Suprapubic skin (tissue), 4 donors: ENCODE measurements at places on chromosomes 1 and 21.

GRCh38 chr1:36913484-36914060 is 120.7 kb downstream of the GRIK3 start:
- DNase-seq = peak; percentile 34

- no peak for DNase-seq
Observed at GRCh38 chr1:67020304-67020703, 33.6 kb downstream of the SLC35D1 start.

GRCh38 chr1:9633493-9633892 is 18.0 kb upstream of the PIK3CD start:
- no peak for DNase-seq

DNA sequence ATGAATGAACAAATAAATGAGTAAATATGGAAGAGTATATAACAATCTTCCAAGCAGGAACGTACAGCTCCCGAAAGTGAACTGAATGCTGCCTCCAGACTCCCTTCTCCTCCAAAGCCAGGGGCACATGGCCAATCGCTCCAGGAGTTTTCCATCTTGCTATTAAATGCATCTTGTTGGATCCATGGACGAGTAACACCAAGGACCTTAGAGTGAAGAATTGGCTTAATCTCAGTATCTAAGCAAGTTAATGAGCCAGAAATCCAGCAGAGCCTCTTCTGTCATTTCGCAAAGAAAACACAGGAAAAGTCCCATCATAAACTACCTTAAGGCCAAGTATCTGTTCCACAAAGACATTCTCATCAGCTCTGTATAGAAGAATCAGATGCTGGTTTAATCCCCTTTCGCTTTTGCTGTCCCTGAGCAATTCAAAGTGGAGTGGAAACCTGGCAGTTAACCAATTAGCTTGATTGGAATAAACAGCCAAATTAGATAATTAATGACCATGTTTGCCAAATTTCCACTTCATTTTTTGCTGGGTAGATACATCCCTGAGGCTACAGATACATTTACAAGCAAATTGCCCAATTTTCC is 116.0 kb downstream of the MIS18A start:
- DNase-seq = no peak

DNA sequence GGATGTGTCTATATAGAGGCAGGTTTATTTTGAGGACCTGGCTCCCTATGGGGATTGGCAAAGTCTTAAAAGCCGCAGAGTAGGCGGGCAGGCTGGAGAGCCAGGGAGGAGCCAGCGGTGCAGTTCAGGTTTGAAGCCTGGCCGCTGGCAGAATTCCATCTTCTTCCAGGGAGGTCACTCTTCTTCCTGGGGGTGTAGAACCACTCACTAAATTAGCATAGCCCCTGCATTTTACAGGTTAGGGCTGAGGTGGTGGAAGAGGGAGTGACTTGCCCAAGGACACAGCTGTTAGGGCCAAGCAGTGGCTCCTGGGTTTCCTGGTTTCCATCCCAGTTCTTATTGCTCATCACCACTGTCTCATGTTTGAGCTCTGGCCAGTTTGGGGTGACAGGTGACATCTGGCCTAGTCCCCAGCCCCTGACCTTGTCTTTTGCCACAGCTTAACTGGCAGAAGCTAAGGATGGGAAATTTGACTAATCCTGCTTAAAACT is 1.4 kb downstream of the PINK1 start:
- no peak for DNase-seq

GRCh38 chr1:57285992-57286391 is 137.9 kb downstream of the DAB1 start:
- no peak for DNase-seq

- DNase-seq = no peak
Observed at GRCh38 chr1:163230827-163231226, 28.1 kb upstream of the RGS5 start.

GRCh38 chr1:164701189-164701761 is 142.3 kb downstream of the PBX1 start:
- DNase-seq = no peak

- DNase-seq = no peak
Observed at GRCh38 chr1:82762829-82763532, 962.2 kb downstream of the ADGRL2 start.

GRCh38 chr1:221418346-221418745 is 323.5 kb downstream of the DUSP10 start:
- no peak for DNase-seq

DNA sequence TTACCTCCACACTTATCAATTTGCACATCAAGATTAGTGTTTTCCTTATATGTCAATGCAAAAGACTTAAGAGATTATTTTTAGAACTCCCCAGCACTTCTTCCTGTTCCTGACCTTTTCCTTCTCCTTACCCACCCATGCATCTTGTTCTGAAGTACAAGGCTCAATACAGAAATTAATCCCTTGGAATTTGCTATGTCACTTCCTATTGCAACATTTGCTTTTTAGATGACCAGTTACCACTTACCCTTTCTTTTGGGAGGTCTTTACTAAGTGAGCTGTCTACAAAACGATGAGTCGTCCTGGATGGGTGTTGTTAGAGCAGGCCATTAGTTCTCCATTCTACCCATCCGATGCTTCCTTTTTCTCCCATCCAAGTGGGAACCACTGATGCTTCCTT is 221.2 kb downstream of the FMN2 start:
- no peak for DNase-seq

DNA sequence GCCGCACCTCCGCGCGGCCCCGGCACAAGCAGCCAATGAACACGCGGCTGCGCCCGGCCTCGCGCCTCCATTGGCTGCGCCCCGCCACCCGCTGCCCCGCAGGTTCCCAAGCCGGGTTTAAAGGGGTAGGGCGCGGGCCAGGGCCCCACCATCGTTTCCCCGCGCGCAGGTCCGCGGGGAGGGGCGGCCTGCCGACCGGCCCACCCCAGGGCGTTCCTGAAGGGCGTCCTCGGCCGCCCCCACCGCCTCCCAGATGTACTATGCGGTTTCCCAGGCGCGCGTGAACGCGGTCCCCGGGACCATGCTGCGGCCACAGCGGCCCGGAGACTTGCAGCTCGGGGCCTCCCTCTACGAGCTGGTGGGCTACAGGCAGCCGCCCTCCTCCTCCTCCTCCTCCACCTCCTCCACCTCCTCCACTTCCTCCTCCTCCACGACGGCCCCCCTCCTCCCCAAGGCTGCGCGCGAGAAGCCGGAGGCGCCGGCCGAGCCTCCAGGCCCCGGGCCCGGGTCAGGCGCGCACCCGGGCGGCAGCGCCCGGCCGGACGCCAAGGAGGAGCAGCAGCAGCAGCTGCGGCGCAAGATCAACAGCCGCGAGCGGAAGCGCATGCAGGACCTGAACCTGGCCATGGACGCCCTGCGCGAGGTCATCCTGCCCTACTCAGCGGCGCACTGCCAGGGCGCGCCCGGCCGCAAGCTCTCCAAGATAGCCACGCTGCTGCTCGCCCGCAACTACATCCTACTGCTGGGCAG is at the start of gene OLIG1:
Gene OLIG1 (plus strand): TSS at position 148 of the 750 bp plus-strand sequence. CDS start 106 bp downstream, at position 254.
- no peak for DNase-seq

DNA sequence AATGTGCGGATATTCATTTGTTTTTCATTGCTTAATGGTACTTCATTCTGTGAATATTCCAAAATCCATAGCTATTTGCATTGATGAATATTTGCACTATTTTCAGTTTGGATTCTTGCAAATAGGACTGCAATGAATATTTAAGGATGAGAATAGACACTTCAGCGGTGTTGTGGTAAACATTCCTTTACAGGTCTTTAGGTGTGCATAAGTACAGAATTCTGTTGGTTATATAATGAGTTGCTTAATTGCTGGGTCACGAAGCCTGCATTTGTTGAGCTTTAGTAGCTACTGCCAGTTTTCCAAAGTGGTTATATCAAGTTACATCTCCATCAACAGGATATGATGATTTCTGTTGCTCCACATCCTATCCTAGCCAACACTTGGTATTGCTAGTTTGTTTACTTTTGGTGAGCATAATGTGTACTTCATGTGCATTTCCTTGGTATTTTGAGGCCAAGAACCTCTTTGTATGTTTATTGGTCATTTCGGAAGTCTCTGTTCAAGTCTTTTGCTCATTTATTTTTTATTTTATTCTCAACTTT is 64.2 kb upstream of the CYYR1 start:
- DNase-seq = no peak

DNA sequence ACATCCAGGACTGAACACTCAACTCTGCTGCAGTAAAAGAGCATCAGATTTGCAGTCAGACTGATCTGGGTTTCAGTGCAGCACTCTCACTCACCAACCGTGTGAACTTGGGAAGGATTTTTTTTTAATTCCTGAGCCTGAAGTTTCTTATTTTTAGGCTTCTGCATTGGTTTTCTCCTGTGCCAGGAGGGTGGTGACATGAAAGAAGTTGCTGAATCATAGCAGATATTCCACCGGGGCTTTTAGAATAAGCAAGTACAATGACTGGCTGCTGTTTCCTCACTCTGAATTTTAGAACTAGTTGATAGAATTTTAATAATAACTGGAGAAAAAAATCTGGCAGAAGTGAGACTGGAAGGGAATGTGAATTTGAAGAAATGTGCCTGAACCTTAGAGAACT is 11.6 kb downstream of the ADAM30 start:
- DNase-seq = no peak

- no peak for DNase-seq
Observed at GRCh38 chr21:21612466-21612865, 614.3 kb downstream of the NCAM2 start.

DNA sequence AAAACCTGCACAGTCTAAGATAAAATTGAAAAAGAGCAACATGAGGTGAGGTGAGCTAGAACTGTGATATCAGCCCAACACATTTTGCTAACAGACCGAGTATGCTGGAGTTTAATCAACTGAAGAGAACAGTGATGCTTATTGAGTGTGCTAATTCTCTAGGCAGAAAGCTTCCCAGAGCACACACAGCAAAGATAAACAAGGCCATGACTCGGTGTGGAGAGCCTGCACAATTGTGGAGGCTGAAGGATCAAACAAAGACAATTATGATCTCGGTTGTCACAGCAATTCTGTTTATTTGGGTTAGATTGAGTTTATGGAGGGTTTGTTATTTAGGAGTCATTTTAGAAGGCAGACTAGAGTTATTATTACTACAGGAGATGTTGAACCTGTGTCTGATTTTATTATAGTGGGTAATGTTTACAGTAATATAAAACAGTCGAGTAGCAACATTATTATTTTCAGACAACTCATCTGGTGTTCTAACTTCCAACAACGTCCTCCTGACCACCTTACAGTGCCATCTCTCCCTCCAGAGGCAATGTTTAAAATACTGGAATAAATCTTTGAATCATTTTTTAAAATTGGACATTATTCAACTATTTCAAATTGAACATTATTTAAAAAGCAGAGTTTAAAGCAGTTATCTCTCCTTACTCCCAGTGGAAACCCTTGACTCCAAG is 40.2 kb downstream of the DPT start:
- DNase-seq = no peak

DNA sequence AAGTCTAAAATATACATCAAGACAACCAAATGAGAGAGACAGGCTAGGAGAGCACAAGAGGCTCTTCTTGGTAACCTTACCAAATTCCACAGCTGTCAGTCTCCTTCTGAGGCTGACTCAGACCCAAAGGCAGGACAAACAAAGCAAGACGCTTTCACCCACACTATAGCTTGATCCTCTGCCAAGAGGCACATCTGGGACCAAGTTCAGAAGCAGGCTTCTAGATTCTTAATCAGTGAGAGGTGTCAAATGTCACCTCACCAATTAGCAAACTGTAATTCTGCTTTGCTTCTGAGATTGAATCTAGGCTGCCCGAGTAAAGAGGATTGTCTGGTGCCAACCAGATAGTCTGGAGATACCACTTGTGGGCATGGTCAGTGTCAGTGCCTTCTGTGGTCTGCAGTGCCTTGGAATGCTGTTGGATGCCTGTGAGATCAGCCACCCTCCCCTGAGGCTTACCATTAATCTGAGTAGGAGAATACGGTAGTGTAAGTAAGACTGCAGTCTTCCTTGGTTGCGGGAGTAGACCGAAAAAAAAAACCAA is 151.0 kb downstream of the FMN2 start:
- DNase-seq = no peak

GRCh38 chr1:228857611-228858010 is 122.3 kb downstream of the RHOU start:
- no peak for DNase-seq
